NCI-H524 treated with DMSO at 0.1 percent for 48 hours (cell line): ENCODE measurements at places on chromosomes 4 and X.

GRCh38 chr4:29762151-29762550 lies 958.0 kb upstream of the PCDH7 start:
- no peak for DNase-seq

- no peak for DNase-seq
These were observed 20.1 kb downstream of the GAK start for GRCh38 chr4:911871-912490.

GRCh38 chrX:131332331-131332730 lies 43.2 kb upstream of the IGSF1 start:
- no peak for DNase-seq

GRCh38 chr4:156558373-156559025 lies 413.1 kb downstream of the PDGFC start:
- DNase-seq = no peak

DNA sequence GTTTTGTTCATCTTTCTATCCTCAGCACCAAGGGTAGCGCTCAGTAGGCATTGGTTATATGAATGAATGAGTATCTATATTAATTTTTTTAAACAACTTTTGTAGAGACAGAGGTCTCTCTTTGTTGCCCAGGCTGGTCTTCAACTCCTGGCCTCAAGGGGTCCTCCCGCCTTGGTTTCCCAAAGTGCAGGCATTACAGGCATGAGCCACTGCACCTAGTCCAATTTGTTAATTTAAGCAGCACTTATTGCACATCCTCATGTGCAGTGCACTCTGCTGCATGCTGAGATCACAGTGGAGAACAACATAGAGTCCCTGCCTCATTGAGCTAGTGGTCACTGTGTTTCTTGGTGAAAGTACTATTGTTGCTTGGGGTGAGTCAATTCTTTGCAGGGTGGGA lies 94.4 kb downstream of the NHSL2 start:
- DNase-seq = no peak

DNA sequence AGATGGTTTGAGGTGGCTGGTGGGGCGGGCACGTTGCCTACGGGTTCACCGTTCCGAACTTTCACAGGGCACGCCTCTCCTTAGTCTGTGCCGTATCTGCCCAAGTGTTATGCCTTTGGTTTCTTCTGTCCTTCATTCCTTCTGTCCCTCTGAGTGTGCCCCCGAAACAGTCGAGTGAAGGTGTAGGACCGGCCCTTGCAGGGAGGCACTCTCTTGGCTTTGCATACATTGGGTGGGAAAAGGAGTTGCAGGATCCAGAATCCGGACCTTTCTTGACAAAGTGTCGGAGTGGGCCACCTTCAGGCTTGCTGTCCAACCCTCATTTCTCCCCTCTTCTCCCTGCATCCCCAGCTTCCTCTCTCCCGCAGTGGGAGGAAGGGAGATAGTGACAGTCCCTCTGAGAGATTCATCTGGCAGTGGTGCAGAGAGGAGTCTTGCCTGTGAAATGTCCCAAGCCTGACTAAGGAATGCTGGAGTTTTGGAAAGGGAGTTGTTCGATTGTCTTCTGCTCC lies 569 bp downstream of the ARFIP1 start:
- DNase-seq = no peak

DNA sequence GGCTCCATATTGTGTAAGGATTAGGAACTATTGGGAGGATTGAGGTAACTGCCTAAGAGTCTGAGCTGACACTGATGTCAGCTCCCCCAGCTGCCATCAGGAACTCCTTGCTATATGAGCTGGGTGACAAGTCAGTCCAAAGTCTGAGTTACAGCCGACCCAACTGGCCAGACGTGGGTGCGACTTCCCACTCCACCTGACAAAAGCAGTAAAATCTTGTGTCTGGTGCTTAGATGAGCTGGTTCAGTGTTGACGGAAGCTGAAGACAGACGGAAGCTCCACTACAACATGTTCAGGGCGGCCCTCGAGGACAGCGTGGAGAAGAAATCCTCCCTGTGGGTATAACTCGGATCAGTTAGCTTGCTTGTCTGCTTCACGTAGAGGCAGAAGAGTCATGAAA lies 22.8 kb upstream of the NAT8L start:
- DNase-seq = no peak

GRCh38 chr4:109235683-109236082 lies 66.8 kb downstream of the COL25A1 start:
- no peak for DNase-seq

- DNase-seq = peak; percentile 11
These were observed 695 bp upstream of the PIGA start for GRCh38 chrX:15336023-15336413.

GRCh38 chrX:136778916-136779315 lies 1.8 kb downstream of the ARHGEF6 start:
- no peak for DNase-seq

- DNase-seq = no peak
These were observed 567.3 kb upstream of the ACTRT1 start for GRCh38 chrX:128619490-128619889.

DNA sequence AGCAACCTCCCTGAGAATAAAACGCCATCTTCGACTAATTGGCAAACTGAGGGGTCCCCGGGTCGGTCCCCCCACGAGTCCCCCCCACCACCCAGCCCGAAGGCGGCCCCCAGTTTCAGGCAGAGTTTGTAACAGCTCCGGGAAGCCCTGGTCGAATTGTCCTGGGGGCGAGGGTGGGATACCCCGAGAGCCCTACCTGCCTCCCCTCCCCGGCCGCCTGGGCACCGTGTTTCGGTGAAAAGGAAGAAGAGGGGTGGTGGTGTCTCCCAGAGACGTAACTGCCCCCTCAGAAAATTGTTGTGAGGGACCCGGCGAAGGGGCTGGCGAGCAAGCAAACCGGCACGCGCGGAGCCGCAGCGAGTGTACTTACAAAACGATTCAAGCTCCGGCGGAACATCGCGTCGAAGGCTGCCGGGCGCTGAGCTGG lies 1.2 kb downstream of the ATP11C start:
- DNase-seq = no peak

DNA sequence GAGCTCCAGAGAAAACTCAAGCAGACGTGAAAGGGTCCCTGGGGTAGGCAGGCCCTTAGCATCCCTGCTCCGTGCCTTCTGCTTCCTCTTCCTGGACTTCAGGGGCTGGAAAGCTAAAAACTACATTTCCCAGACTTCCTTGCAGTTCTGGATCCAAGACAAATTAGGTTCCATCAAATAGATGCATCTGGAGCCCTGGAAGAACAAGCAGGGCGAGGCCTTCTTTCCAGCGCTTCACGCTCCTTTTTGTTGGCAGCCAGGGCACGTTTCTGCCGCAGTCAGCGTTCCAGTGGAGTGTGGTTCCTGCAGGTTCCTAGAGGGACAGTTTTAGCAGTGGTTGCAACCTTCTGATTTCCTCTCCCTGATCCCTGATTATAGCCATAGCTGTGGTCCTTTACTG lies 53.6 kb upstream of the MSX1 start:
- DNase-seq = no peak

DNA sequence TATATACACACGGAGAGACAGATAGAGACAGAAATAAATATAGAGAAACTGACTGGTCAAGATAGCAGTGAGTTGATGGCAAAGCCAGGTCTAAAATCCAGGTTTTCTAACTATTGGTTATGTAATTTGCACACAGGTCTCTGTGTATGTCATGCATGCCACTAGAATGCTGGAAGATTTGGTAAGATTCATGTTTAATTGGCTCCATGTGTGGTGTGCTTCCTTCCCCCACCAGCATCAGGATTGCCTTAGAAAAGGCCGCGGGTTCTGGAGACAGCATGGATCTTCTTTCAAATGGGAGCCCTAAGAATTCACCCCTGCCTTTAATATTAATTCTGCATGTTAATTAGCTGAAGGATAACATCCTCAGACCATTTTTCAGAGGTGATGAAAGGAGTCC lies 31.3 kb downstream of the HAND2 start:
- no peak for DNase-seq

- DNase-seq = no peak
These were observed 41.2 kb downstream of the ANXA5 start for GRCh38 chr4:121655320-121656268.

DNA sequence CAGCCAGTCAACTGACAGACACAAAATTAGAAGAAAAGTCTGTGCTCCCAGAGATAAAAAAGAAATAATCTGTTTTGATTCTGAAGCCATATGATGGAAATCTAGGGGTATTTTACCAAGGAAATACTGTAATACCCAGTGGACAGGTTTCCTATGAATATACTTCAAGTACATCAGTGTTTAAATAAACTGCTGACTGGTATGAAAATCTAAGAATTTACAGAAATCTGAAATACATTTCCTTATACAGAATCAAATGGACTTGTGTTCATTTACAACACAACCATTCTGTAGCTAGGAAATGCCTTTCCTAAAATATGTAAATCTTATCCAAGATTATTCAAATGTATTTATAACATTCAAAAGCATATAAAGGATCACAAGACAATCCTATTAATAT lies 13.4 kb downstream of the YTHDC1 start:
- no peak for DNase-seq

- no peak for DNase-seq
These were observed 128.2 kb downstream of the CPEB2 start for GRCh38 chr4:15130441-15130840.

GRCh38 chrX:15849555-15849954 lies 5.1 kb downstream of the AP1S2 start:
- peak; percentile 2 for DNase-seq

DNA sequence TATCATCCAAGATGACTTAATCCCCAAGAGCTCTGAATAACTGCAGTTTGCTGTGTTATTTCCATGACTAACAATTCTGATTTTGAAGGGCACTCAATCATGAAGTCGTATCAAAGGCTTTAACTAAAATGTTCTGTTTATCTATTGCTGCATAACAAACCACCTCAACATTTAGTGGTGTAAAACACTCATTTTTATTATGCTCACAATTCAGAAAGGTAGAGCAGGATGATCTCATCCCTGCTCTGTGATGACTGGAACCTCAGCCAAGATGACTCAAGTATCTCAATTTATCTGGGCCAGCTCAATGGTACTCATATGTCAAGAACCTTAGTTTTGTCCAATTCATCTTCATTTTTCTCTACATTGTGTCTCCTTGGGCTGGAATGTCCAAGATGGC lies 451.1 kb downstream of the PPARGC1A start:
- DNase-seq = no peak

DNA sequence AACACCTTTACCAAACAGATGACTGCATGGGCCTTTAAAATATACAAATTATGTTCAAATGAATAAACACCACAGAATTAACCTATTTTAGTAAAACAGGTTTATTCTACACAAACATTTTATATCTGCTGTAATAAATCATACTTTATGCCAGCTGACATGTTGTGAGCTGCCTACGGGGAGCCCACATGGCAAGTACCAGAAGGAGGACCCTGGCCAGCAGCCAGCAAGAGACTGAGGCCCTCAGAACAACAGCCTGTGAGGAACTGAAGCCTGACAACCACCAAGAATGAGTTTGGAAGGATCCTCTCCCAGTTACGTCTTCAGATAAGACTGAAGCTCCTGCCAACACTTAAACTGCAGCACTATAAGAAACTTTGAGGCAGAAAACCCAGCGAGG lies 377.0 kb downstream of the PDGFC start:
- peak; percentile 11 for DNase-seq

- DNase-seq = no peak
These were observed 366.7 kb upstream of the RPS6KA3 start for GRCh38 chrX:20633451-20633850.

DNA sequence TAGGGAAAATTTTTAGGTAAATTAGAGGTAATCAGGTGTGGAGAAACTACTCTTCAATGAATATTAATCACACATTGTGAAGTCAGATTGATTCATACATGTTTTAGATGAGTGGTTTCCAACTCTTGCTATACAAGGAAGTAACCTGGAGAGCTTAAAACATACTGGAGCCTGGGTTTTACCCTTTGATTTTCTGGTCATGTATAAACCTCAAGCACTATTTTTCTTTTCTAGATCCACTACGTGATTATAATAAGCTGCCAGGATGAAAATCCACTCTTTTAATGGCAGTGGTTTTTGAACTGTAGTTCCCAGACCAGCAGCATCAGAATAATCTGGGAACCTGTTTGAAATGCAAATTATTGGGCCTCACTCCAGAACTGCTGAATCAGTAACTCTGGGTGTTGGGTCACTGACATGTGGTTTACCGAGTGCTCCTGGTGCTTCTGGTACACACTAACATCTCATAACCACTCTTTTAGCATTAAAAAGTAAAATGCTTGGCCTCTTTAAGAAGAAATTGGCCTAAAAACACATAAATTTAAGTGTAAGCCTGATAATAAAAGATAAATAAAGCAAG lies 63.4 kb downstream of the DCAF12L1 start:
- DNase-seq = no peak

GRCh38 chr4:123366144-123366748 lies 30.3 kb upstream of the SPRY1 start:
- DNase-seq = no peak

GRCh38 chrX:68938244-68939004 lies 109.6 kb downstream of the EFNB1 start:
- no peak for DNase-seq

- DNase-seq = no peak
These were observed 107.4 kb upstream of the F9 start for GRCh38 chrX:139423186-139423585.

DNA sequence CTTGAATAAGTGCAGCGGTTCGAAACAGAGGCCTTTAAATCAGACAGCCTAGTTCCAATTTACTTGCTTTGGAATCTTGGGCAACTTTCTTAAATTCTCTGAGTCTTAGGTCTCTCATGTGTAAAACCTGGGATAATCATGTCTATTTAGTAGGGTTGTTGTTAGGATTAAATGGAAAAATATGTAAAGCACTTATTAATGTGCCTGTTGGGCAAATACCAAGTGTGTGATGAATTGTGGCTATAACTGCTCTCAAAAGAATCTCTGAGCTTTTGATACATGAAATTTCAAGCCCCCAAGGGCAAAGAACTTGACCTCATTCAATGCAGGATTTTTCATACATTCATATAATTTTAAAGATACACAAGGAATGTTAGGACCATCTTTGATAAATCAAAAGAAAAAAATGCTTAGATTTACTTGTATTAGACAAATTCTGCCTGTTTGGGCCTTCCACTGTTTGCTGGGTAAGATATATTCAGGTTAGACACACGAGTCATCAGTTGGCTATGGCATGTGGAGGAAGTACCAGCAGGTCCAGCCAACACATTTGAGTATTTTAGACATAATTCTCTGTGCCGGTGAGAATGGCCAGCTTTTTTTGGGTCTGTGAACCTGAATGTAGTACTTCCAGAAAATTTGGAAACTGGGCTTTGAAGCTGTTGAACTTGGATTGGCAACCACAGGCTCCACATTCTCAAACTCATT lies 241.4 kb upstream of the CNKSR2 start:
- DNase-seq = no peak

- no peak for DNase-seq
These were observed 53.3 kb upstream of the LNX1 start for GRCh38 chr4:53644607-53645006.

DNA sequence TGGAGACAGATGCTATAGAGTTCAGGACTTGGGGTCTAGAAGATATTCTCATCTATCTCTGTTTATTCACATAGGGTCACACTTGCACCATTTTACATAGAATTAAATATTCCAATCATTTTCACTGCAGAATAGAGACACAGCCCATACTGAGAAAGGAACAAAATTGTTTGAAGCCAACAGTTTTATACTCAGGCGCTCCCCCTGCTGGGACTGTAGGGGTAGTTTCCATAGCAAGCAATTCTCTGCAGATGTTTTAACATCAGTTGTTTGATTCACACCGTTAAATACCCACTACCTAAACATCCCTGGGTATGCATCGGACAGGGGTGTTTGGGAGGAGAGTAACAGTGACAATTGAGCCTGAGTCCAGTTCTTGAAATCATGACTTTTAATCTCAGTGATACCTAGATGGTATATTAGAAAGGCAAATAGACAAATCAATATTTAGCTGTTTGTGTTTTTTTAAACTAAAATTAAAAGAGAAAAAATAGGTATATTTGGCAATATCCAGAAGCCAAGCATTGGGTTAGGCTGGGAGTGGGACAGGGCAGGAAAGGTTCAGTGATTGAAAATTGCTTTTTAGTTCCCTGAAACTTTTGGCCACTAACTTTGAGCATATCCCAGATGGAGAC lies 33.8 kb downstream of the LONRF3 start:
- no peak for DNase-seq
